ENCODE measurements at places on chromosomes 12 and 14. TPM values are rescaled to one million over a fixed set of nuclear protein-coding genes. Genes with fewer than 3 reads are reported as not detected.

The TSHR gene
- total RNA-seq, result not detected

The CCDC38 gene
- not detected for total RNA-seq

The KRT74 gene
- total RNA-seq, result not detected

The ACVRL1 gene
- total RNA-seq, result not detected

The ZNF26 gene
- total RNA-seq, result 20.8 TPM

The TTC7B gene
- total RNA-seq, result 6.8 TPM

The GPD1 gene
- 0.82 TPM for total RNA-seq

The NELL2 gene
- 43.8 TPM for total RNA-seq

The CLEC1A gene
- not detected for total RNA-seq

The CS gene
- total RNA-seq, result 218 TPM

The TAS2R31 gene
- 3.0 TPM for total RNA-seq

DNA sequence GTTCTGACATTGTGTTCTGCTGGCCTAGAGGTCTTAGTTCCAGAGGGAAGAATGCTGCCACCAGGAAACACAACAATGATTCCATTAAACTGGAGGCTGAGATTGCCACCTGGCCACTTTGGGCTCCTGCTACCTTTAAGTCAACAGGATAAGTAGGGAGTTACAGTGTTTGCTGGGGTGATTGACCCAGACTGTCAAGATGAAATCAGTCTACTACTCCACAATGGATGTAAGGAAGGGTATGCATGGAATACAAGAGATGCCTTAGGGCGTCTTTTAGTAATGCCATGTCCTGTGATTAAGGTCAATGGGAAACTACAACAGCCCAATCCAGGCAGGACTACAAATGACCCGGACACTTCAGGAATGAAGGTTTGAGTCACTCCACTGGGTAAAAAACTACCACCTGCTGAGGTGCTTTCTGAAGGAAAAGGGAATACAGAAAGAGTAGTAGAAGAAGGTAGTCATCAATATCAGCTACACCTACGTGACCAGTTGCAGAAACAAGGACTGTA, 852.6 kb downstream of the LRFN5 start:
- DNase-seq, result no peak
- no peaks in the 10 kb centered on the region for H3K36me3 ChIP-seq
- no peak overlapping the region for H3K27ac ChIP-seq
- H3K4me3 ChIP-seq, result no peak overlapping the region
- H3K27me3 ChIP-seq, result no peaks in the 10 kb centered on the region

DNA sequence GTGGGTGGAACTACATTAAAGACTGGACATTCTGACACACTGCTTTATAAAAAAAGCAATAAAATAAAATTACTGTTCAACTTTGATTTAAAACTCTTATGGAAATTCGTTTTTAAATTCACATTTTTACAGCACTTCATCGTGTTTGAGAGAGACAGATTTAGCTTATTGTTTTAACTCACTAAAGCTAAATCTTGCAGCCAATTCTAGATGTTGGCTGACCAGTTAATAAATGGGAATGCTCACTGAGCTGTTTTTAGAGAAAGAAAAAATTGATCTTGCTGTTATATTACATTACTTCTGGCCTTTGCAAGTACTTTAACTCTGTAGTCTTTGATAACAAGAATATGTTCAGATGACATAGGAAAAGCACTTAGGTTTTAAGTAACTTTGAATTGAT, 157.1 kb downstream of the PLCZ1 start:
- no peaks in the 10 kb centered on the region for H3K36me3 ChIP-seq
- DNase-seq, result no peak
- H3K27ac ChIP-seq, result no peak overlapping the region
- H3K27me3 ChIP-seq, result no peaks in the 10 kb centered on the region

DNA sequence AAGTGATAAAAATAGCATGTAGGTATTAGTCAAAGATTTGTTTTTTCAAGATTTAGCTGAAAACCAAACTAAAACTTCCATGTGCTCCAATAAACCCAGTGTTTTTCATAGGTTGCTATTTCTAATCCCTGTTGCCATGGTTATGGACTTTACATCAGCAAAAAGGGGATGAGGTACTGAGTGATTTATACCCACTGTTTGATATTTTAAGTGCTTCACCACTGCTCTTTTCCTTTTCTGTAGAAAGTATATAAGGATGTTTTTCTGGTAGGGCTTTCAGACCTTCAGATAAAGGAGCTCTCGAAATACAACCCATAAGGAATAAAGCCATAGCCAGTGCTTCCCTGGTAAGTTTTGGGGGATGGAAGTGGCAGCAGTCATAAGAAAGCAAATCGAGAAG, at the start of gene OTOGL:
TSS of gene OTOGL (plus strand) at position 279 of the 400 bp plus-strand sequence. CDS start 109,895 bp downstream, outside the sequence.
- H3K36me3 ChIP-seq, result no peaks in the 10 kb centered on the region
- H3K27ac ChIP-seq, result no peak within 1 kb of the TSS

- no peak for DNase-seq
- H3K4me1 ChIP-seq, result no peaks in the 10 kb centered on the region
- peaks cover 2% of the 10 kb centered on the region for H3K27me3 ChIP-seq
- H3K36me3 ChIP-seq, result no peaks in the 10 kb centered on the region
- H3K4me3 ChIP-seq, result no peak overlapping the region
These were observed 5.3 kb downstream of the OR4N5 start for GRCh38 chr14:20143911-20144310.

GRCh38 chr14:33017016-33017415, 78.3 kb downstream of the NPAS3 start:
- no peak overlapping the region for H3K4me3 ChIP-seq
- no peaks in the 10 kb centered on the region for H3K27me3 ChIP-seq
- H3K4me1 ChIP-seq, result no peaks in the 10 kb centered on the region

- no peaks in the 10 kb centered on the region for H3K27me3 ChIP-seq
- H3K27ac ChIP-seq, result no peak overlapping the region
- DNase-seq, result no peak
- H3K4me3 ChIP-seq, result no peak overlapping the region
- peaks cover 19% of the 10 kb centered on the region for H3K4me1 ChIP-seq
These were observed 22.6 kb upstream of the DRAM1 start for GRCh38 chr12:101854747-101855146.

- H3K4me3 ChIP-seq, result no peak overlapping the region
- H3K27me3 ChIP-seq, result no peaks in the 10 kb centered on the region
- H3K4me1 ChIP-seq, result no peaks in the 10 kb centered on the region
- no peak for DNase-seq
These were observed 269.9 kb downstream of the ADAMTS20 start for GRCh38 chr12:43282106-43282505.

DNA sequence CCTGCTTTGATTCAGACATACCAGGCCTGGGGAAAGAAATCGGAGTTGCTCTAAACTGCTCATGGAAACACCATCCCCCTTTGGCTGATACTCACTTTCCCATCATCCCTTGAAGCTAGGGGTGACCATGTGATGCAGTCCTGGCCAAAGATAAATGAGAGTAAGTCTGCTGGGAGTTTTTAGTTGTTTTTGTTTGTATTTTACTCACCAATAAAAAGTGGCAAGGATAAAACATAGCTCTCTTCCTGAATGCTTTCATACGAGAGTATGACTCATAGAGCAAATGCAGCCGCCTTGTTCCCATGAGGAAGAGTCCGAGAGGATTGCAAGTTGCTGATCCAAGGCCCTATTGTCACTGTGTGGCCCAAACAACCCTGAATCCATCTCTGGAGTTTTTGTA, 126.4 kb upstream of the TMEM132C start:
- DNase-seq, result no peak
- no peaks in the 10 kb centered on the region for H3K4me1 ChIP-seq
- H3K4me3 ChIP-seq, result no peak overlapping the region
- H3K36me3 ChIP-seq, result no peaks in the 10 kb centered on the region
- no peak overlapping the region for H3K27ac ChIP-seq
- H3K27me3 ChIP-seq, result no peaks in the 10 kb centered on the region

- H3K27me3 ChIP-seq, result peaks cover 7% of the 10 kb centered on the region
- H3K4me3 ChIP-seq, result no peak overlapping the region
- DNase-seq, result no peak
- no peak overlapping the region for H3K27ac ChIP-seq
These were observed 3.7 kb upstream of the ZBTB39 start for GRCh38 chr12:57009949-57010626.

- DNase-seq, result no peak
- no peak overlapping the region for H3K27ac ChIP-seq
- peaks cover 17% of the 10 kb centered on the region for H3K36me3 ChIP-seq
- no peaks in the 10 kb centered on the region for H3K27me3 ChIP-seq
These were observed 175.8 kb upstream of the ATP2B1 start for GRCh38 chr12:89884416-89884898.

DNA sequence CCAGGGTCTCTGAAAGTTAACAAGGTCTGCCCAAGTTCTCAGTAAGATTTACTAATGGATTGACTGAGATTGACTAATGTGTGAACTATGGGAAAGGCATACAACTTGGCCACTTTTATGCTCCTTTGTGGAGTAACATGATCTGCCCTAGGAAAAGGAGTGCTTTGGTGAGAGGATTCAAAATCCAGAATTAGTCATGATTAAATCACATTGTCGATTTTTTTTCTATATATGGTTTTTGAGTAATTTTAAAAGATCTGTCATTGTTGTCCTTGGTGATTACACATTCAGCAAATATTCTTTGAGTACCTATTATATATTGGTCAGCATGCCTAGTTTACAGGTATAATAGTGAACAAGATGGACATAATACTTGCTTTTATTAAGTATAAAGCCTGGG, 147.7 kb upstream of the SYT10 start:
- H3K4me3 ChIP-seq, result no peak overlapping the region
- H3K4me1 ChIP-seq, result no peaks in the 10 kb centered on the region
- H3K27ac ChIP-seq, result no peak overlapping the region
- H3K27me3 ChIP-seq, result no peaks in the 10 kb centered on the region
- no peak for DNase-seq

DNA sequence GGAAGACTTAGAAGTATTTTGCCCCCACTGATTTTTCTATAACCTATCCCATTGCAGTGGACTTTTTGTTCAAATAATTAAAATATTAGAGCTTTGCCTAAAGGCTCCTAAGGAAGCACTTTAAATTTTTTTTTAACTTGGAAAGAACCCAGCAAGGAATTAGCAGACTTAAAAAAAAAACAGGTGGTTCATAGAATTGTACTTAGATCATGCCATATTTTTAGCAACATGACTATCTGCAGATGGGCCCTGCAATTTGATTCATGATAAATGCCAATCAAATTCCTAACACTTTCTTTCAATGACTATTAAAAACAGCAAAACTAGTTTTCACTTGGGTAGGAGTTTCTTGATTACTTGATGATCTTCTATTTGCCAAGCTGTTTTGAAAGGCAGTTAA, 11.5 kb downstream of the ADAMTS20 start:
- H3K4me3 ChIP-seq, result no peak overlapping the region
- DNase-seq, result no peak
- H3K27ac ChIP-seq, result no peak overlapping the region
- no peaks in the 10 kb centered on the region for H3K4me1 ChIP-seq
- no peaks in the 10 kb centered on the region for H3K27me3 ChIP-seq

DNA sequence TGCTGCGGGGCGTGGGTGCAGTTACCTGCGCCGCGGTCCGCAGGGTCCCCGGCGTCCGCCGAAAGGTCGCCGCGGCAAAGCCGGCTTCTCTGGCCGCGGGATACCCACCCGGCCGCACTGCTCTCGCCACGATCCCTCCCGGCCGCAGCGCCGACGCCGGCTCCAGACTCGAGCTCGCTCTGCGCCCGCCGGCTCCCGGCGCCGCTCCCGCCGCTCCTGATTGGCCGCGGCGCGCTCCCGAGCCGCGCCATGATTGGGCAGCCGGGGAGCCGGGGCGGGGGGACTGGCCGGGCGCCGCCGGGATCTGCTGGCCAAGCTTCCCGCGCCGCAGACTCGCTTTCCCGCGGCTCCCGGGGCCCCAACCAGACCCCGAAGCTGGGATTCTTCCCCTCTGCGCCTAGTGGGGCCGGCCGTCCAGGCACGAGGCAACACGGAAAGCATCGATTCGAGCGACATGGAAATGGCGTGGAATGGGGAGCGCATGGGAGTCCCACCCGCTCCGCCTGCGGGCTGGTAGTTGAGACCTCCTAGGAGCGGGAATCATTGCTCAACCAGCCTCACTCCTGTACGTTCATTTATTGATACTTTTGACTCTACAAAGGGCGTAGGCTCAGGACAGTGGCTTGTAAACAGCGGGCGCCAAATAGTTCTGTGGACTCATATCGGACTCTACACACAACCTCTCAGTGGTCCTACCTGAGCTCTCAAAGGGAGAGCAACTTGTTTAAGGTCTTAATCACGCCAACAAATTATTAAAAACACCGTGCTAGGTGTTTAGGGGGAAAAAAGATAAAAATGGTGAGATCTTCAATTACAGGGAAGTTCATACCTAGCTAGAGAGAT, 36.4 kb upstream of the STON2 start:
- DNase-seq, result peak; percentile 38
- H3K36me3 ChIP-seq, result no peaks in the 10 kb centered on the region
- H3K27ac ChIP-seq, result no peak overlapping the region
- H3K4me3 ChIP-seq, result peak overlapping the region; percentile 63
- H3K27me3 ChIP-seq, result peaks cover 71% of the 10 kb centered on the region
- H3K4me1 ChIP-seq, result peaks cover 14% of the 10 kb centered on the region

DNA sequence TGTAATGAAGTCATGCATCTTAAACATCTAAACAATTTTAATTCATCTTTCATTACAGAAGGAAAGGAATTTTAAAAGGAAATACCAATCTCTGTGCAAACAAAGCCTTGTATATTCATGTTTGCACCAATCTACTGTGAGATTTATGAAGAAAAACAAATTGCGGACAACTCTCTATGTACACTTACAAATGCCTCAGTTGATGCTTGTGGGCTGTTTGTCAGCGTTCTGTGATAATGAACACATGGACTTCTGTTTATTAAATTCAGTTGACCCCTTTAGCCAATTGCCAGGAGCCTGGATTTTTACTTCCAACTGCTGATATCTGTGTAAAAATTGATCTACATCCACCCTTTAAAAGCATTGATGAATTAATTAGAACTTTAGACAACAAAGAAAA, 5.4 kb downstream of the GPR65 start:
- H3K36me3 ChIP-seq, result peaks cover 75% of the 10 kb centered on the region
- H3K4me1 ChIP-seq, result peaks cover 57% of the 10 kb centered on the region
- no peak for DNase-seq
- no peaks in the 10 kb centered on the region for H3K27me3 ChIP-seq

GRCh38 chr14:55281316-55281839, 10.2 kb downstream of the FBXO34 start:
- H3K4me3 ChIP-seq, result no peak overlapping the region
- DNase-seq, result no peak
- no peaks in the 10 kb centered on the region for H3K27me3 ChIP-seq
- no peak overlapping the region for H3K27ac ChIP-seq
- H3K36me3 ChIP-seq, result peaks cover 10% of the 10 kb centered on the region

GRCh38 chr12:112010415-112011344, 2.3 kb downstream of the TMEM116 start:
- H3K4me3 ChIP-seq, result peak overlapping the region; percentile 92
- H3K27me3 ChIP-seq, result no peaks in the 10 kb centered on the region
- peak overlapping the region; percentile 95 for H3K27ac ChIP-seq

DNA sequence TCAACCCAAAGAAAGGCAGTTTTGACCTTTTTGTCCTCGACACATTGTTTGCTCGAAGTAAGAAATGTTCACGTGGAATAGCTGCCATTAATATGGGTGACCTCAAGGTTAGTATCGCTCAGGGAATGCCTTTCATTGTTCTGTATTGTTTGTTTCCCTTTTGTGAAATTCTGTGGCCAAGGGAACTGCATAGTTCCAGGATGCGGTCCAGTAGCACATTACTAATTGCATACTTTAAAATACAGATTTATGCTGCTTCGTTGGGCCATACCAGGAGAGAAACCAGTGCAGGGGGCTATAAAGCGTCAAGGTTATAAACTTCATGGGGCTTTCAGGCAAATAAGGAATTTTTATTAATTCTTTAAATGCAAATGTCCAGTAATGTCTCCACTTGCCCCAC, 73.3 kb upstream of the USP44 start:
- DNase-seq, result no peak
- H3K36me3 ChIP-seq, result no peaks in the 10 kb centered on the region
- H3K27me3 ChIP-seq, result no peaks in the 10 kb centered on the region
- no peak overlapping the region for H3K4me3 ChIP-seq
- no peak overlapping the region for H3K27ac ChIP-seq

- H3K27me3 ChIP-seq, result no peaks in the 10 kb centered on the region
- peak; percentile 68 for DNase-seq
- H3K36me3 ChIP-seq, result no peaks in the 10 kb centered on the region
- H3K27ac ChIP-seq, result peak overlapping the region; percentile 89
- peak overlapping the region; percentile 33 for H3K4me3 ChIP-seq
These were observed 40.5 kb downstream of the PSMA6 start for GRCh38 chr14:35332517-35333263.
